ENCODE measurements at places on chromosomes 6 and 20.

- no peak for DNase-seq
Observed at GRCh38 chr20:51434580-51435247, 107.8 kb downstream of the NFATC2 start.

- DNase-seq: no peak
Observed at GRCh38 chr6:169866668-169867521, 115.5 kb downstream of the ERMARD start.

DNA sequence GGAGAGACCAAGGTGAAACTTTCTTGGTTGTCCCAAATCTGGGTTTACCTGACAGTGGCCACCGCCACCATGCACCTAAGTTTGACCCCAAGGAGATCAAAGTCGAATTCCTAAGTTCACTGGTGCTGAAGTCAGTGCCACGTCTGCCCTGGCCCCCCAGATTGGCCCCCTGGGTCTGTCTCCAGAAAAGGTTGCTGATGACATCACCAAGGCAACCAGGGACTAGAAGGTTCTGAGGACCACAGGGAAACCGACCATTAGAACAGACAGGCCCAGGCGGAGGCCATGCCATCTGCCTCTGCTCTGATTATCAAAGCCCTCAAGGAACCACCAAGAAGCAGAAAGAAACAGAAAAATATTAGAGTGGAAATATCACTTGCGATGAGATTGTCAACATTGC, 91.2 kb downstream of the DLL1 start:
- no peak for DNase-seq

DNA sequence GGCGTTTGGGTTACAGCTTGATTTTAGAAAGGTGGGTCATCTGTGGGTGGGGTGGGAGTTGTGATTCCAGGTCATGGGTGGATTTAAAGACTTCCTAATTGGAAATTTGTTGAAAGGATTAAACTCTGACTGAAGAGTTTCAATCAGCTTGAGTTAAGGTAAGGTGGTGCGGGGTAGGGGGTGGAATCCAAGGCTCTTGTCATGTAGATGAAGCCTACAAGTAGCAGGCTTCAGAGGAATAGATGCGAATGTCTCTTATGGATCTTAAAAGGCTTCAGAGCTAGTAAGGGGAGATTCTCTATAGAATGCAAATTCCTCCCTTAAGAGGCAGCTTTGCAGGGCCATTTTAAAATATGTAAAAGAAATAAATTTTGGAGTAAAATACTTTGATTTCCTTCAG, 645.3 kb downstream of the FRK start:
- DNase-seq: no peak

- DNase-seq: no peak
Observed at GRCh38 chr6:147390909-147391536, 117.5 kb upstream of the SAMD5 start.

- DNase-seq: no peak
Observed at GRCh38 chr6:22926790-22927354, 357.5 kb downstream of the HDGFL1 start.

GRCh38 chr6:143003676-143004075, 57.0 kb upstream of the AIG1 start:
- no peak for DNase-seq

- no peak for DNase-seq
Observed at GRCh38 chr6:157974967-157975366, 6.7 kb upstream of the SYNJ2 start.

DNA sequence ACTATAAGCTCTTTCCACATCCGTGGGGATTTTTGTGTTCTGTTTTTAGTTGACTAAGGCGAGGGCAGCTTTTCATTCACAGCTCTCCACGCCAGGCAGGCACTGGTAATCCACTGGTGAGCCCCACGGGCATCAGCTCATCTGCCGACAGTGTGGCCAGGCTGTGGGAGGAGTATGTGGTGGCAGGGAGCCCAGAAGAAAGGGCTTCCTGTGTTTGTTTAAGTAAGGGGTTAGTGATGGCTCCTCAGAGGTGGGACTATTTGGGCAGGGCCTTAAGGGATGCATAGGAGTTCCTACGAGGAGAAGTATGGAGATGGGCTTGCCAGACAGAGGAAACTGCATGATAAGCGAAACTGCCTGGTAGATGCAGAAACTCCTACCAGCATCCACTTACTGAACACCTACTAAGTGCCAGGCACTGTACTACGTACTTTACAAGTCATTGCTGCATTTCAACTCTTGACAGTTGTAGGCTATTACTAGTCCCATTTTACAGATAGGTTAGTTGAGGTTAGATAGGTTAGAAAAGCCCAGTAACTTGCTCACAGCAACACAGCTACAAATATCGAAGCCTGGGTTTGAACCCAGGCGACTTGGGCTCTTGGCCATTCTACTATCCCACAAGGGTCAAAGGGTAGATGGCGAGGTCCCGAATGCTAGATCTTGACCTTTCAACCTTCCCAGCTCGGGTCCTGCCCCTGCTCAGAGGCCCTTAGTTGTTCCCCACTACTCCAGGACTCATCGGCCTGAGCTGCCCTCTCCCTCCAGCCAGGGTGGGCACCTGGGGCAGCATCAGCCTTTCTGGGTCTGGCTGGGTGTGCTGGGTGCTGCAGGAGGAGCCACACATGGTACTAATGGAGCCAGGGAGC, 55.1 kb downstream of the CEBPB start:
- no peak for DNase-seq

DNA sequence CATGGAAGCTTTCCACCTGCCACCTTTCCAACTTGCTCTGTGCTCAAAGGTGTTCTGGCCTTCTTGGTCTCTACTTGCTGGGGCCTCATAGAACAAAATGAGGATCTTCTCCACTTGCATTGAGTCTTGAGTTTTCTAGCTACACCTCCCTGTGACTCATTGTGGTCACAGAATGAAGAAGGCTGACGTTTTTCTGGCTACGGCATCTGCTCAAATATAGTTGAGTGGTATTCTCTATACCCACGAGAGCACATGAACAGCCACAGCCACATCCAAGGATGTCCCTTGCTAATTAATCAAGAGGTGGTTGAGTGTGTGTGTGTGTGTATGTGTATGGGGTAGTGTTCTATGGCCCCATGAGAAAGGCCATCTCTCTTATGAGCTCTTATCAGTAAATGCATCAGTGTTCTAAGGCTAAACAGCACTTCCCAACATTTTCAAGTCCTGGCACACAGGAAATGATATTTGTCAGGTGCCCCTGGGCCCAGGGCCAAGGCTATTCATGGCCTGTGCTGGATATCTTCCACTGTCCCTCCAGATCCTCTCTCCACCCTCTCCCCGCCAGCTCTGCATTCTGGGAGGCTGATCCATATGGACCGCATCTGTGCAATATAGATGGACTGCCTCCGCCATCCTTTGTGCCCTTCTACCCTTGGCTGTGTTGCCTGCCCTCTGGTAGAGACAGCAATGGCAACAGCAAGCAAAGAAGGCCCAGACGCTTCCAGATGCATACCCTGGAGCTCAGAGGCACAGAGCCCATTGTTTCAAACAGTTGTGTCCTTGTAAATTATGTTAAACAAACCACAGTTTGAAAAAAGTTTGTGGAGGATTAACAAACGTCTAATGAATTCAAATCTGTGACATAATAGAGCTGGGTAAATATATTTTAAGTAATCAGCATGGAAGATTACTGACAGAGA, 150.2 kb downstream of the LRFN2 start:
- DNase-seq: no peak

GRCh38 chr6:71589254-71589653, 297.1 kb upstream of the RIMS1 start:
- no peak for DNase-seq

DNA sequence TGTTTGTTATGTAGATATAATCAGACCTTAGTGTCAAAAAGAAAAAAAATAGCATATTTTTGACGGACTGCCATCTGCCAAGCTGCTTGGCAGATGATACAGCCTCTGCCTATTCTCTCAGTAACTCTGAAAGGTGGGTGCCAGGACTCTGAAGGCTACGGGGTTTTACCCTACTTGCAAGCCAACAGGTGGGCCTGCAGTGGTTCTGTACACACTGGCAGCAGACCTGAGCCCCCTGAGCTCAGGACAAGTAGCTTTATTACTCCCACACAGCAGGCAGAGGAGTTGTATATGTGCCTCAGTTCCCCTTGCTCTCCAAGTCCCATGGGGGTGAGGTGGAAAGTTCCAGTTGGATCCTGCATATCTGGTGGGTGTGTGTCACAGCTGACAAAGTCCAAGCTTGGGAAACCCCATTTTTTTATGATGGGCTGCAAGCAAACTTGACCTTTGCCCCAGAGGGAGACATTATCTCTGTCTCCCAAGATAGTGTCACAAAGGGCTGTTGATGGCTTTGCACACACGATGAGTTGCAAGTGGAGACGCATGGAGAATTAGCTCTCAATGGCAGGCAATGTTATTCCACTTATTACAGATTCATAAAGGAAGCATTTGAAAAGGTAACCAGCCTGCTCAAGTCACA, 20.5 kb upstream of the AFDN start:
- no peak for DNase-seq

GRCh38 chr20:8624046-8624445, 444.8 kb upstream of the PLCB4 start:
- DNase-seq: no peak

- DNase-seq: no peak
Observed at GRCh38 chr6:157148391-157149323, 174.7 kb downstream of the TMEM242 start.

- no peak for DNase-seq
Observed at GRCh38 chr6:154508573-154509375, 1.7 kb downstream of the CNKSR3 start.

DNA sequence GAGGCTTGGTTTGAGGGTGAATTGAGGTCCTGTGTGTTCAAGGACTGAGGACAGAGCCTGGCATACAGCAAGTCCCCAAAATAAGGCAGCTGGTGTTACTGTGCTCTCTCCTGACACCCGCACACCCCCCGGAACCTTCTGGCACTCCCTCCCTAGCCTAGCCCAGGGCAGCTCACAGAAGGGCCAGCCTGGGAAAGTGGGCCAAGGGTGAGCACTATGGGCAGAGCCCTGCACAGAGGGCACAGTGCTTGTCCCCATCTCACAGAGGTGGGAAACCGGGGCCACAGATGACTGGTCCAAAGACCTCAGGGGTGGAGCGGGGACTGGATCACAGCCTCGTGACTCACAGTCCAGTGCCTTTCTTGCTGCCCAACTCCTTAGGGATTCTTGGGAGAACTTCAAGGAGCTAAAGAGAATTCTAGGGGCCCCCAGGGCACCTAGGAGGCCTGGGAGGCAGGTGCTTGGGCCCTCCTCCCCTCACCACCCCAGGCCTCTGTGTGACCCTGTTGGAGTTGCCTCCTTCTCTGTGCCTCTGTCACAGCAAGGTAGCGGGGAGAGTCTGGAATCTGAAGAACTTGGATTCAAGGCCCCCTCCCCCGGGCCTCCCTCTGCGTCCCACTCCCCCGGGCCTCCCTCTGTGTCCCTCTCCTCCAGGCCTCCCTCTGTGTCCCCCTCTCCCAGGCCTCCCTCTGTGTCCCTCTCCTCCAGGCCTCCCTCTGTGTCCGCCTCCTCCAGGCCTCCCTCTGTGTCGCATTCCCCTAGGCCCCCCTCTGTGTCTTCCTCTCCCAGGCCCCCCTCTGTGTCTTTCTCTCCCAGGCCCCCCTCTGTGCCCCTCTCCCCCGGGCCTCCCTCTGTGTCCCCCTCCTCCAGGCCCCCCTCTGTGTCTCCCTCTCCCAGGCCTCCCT, 13.5 kb downstream of the DLGAP4 start:
- DNase-seq: no peak

DNA sequence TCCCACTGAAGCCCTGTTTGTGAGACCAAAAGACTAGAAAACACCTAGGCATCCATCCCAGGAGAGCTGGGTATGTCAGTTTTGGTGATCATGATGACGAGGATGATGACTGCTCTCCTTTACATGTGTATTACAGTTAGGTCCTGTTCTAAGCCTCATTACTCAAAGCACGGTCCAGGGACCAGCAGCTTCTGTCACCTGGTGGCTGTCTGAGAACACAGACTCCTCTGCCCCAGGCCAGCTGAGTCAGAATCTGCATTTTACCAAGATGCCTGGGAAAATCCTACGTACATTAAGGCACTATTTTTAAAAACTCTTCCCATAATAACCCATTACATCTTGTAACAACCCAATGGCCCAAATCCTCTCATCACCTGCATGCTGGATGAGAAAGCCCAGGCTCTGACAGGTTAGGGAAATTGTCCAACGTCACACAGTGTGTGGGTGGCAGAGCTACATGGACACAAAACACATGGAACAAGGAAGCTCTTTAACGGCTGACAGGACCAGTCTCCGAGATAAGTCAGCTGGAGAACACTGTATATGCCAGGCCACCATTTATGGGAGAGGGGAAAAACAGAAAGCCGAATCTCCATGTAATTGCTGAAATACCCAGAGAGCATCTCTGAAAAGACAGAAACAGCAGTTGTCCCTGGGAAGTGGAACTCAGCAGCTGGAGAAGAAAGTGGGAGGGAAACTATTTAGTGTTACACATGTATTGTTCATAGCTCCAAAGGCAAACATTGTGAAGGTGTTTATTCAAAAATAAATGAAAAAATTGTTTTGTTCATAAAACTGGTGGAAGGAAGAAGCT, 65.4 kb downstream of the BMP7 start:
- DNase-seq: no peak

DNA sequence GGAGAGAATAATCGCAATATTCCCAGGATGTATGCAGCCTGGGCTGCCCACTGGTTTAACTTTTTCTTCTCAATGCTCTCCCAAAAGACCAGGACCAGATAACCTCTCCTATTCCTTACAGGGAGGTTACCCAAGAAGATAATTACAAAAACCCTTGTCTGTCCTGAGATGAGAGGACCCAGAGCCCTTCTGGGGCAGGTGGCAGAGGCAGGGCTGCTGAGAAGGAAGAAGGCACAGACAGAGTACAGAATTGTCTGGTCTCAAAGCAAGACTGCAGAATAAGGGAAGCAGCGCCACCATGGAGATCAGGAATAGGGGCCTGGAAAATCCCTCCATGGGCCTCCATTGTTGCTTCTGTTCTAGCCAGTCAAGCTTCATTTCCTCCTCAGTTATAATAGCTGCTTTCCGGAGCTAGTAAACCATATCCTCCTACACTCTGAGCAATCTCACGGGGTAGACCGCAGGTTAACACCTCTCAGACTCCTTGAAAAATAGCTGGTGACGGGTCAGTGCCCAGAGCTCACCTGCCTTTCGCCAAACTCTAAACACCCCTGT, 463 bp upstream of the HLA-DMB start:
- peak; percentile 27 for DNase-seq

- no peak for DNase-seq
Observed at GRCh38 chr6:27838945-27839625, 73.1 kb downstream of the OR2B2 start.

GRCh38 chr20:6582449-6582848, 185.0 kb upstream of the BMP2 start:
- DNase-seq: no peak

- DNase-seq: no peak
Observed at GRCh38 chr6:31143148-31143547, 4.3 kb upstream of the PSORS1C2 start.

- no peak for DNase-seq
Observed at GRCh38 chr20:31858760-31859083, 11.6 kb downstream of the DUSP15 start.

DNA sequence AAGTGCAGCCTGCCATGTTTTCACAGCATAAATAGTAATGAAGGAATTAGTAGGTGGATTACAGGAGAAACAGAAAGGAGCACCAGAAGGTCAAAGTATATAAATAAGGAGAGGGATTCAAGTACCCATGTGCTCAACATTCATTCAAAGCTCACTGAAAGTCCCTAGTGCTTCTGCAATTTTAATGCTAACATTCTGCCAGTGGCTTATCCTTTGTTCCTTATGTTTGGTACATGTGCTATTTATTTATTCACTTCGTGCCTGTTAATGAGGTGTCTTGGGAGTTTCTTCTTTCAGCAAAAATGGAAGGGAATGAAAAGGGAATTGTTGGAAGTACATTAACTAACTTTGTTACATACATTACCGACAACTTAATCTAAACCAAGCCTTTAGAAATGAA, 105.7 kb downstream of the CRYBG1 start:
- DNase-seq: no peak

Data from stimulated activated CD4-positive, alpha-beta T cell treated with anti-CD3 and anti-CD28 coated beads, Interleukin-2, amount 100 ng/mL, for 48 hours (primary cell).